Fibroblast of skin of scalp (primary cell): ENCODE measurements at places on chromosomes 11 and 22.

DNA sequence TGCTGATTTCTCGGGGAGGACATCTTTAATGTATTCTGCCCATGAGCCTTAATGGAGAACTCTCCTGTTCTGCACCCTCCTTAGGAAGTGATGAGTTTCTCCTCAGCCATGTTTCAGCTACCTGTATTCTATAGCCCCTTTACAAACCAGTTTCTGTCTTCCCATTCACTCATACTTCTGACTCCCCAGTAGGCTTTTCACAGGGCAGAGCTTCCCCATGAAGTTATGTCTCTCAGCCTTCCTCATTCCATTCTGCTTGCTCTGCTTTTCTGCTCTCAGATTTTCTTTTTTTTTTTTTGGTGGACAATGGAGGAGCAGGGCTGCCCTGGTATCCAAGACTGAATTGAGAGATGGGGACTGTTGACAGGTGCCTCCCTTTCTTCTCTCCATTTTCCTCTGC lies 4.3 kb upstream of the OR52R1 start:
- no peak for DNase-seq

- DNase-seq, result no peak
Observed at GRCh38 chr11:93536101-93536861, 6.9 kb downstream of the SMCO4 start.

- no peak for DNase-seq
Observed at GRCh38 chr11:67320011-67320410, 16.7 kb downstream of the SSH3 start.

DNA sequence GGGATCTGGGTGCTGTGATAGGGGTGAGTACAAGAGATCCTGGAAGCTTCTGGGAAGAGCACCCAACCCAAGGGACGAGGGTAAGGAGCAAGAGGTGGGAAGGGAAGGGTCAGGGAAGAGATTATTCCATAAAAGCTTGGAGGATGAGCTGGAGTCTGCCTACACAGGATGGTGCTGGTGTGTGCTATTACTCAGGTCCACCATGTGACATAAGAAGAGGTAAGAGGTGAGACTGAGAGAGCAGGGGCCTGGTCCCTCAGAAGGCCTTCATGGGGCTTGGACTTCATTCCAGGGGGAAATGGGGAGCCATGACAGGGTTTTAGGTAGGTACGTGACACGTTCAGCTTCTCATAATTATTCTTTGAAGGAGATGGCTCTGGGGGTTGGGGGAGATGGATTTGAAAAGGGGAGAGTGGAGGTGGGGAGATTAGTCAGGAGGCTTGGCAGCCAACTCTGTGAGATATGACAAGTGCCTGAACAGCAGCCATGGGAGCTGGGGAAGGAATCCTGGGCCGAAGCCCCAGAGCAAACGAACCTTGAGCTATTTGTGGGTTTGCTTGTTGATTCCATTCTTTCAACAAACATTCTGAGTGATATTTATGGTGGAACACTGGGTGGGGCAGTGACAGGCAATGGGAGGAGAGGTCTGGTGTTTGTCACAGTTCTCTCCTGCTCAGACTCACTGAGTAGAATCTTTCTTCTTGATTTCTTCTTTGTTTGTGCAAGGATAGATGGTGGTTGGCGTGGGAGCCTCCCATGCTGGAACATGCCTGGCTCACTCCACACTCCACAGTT lies 11.2 kb upstream of the NCAM1 start:
- DNase-seq, result no peak

DNA sequence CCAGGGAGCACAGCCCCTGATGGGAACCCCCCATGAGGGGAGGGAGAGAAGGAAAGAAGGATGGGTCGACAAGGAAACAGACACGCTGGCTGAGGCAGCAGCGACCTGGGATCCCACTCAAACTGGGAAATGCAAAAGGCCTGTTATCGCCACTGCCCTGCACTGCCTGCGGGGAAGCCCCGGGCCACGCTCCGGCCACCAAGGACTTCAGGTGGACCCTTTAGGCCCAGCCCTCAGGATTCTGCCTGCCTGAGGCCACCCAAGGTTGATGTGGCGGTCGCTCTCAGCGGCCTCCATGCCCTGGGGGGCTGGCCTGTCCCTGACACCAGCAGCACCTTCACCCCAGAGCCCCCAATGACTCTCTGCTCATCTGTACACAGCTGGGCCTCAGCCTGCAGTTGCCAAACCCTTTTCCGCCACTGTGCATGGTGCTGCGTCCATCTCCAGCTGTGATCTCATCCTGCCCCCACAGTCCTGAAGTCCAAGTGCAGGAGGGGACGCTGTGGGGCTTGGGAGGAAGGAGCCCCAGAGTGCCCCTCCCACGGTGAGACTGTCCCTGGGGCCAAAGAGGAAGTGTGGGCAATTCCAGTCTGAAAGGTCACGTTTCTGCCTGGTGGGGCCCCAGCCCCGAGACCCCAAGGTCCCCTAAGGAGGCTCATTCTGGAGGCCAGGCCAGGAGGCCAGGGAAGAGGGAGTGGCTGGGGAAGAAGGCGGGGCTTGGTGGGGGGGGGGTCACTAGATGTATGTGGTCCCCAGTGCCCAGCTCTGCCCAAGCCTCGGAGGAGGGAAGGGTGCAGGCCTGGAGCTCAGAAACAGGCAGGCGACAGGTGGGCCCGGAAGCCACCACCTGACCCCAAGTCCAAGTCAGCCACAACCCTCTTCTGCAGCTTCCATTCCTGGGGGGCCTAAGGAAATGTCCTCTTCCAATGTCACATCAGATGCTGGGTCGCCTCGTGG lies 31.6 kb downstream of the OSBPL5 start:
- DNase-seq, result no peak

DNA sequence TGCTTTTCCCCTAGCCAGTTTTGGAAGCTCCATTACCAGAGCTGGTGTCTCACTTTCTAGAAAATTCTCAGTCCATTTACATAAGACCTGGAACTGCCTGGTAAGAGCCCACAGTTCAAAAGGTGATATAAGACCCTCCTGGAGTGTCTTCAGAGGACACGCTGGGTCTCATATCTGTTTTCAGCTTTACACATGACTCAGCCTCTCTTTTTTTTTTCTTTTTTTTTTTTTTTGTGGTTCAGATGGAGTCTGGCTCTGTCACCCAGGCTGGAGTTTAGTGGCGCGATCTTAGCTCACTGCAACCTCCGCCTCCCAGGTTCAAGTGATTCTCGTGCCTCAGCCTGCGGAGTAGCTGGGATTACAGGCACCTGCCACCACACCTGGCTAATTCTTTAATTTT lies 30.7 kb downstream of the WEE1 start:
- DNase-seq, result peak; percentile 12

DNA sequence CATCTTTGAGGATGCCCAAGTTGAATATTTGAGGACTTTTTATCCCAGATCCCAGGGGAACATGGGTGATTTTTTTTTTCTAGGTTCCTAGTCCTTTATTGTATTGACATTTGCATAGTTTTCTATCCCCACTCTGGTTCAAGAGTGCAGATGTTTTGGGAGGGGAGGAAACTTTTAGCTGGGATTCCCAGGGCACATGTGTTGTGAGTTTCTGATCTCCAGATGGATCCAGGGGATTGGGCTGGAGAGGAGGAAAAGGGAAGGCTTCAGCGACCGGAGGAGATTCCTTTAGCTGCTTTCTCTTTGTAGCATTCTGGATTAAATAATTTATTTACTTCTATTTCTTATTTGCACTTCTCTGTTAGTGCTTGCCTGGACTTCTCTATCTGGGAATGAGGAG lies 14.7 kb upstream of the SORL1-AS1 start:
- DNase-seq, result no peak

DNA sequence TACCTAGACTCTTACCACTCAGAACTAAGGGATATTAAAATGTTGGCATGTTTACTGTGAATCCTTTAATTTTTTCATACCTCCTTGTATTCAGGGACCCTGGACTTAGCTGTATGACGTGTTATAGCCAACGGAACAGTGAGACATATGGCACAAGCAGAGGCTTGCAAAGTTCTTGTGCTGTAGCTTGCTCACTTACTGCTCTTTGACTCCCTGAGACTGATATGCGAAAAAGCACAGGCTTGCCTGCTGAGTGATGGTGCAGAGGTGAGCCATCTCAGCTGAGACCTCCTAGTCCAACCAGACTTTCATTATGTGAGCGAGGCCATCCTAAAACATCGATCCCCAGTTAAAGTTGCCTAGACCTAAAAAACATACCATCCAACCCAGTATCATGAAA lies 811.0 kb downstream of the METTL15 start:
- DNase-seq, result no peak

DNA sequence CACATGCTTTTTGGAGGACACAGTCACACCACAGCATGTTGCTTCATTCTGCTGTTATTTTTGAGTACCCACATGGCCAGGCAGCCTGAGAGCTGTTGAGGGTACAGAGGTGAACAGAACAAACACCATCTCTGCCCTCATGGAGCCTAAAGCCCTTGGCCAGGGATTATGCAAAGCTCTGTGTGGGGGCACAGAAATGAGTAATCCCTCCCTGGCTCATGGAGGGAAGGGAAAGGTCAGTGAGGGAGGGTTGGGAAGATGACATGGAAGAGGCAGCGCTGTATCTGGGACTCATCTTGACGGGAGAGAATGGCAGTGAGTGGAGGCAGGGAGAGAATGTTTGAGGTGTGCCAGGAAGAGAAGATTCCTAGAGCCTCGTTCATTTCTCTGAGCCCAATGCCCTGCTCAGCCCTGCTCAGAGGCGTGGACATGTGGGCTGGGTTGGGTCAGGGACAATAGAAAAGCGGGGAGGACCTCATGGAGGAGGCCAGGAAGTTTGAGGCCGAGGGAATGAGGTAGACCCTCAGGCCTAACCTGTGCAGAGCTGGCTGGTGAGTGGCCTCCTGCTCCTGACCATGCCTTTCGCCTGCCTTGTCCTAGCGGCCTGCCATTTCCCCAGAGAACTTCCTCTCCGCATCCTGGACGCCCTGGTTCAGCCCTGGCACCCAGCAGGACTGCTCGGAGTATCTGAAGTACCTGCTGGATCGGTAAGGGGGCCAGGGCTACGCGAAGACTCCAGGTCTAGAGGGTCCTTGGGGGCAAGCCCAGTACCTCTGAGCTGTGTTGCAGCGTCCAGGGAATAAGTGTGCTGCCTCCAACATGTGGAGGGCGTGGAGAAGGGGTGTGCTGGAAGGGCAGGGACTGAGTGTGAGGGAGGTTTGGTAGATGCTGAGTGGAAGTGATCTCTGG lies 19.8 kb downstream of the USP35 start:
- DNase-seq, result no peak

- no peak for DNase-seq
Observed at GRCh38 chr11:38019072-38019775, 1421.2 kb upstream of the RAG2 start.

DNA sequence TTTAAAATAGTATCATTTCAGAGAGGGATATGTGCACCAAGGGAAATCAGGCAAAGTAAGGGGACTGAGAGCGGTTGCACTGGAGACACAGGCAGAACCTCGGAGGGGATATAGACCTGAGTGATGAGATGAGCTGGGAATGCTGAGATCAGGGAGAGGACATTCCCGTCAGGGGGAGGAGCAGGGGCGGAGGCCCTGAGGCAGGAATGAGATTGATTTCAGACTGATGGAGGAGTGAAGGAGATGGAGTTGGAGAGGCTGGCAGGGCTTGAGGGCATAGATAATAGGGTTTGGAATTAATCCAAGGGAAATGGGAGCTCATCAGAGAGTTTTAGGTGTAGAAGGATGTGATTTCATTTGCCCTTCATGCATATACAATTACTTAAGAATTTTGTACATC lies 13.2 kb downstream of the CD6 start:
- no peak for DNase-seq

DNA sequence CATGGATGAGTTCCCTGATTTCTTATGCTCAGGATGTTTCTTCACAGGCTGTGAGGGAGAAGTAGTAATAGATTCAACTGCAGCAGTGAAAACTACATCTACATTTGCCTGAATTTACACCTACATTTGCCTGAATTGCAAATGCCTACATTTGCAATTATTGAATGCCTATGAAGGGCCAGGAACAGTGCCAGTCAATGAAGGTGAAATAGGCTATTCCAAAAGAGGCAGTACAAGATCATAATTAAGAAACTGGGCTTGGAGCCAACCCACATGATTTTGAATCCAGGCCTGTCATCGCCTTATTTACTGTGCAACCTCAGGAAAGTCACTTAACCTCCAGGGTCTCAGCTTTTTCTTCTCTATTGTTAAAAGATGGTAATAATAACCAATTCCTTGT lies 1353.3 kb downstream of the FAM181B start:
- no peak for DNase-seq

- DNase-seq, result peak; percentile 83
Observed at GRCh38 chr22:30208631-30209603, 37.6 kb downstream of the LIF start.

DNA sequence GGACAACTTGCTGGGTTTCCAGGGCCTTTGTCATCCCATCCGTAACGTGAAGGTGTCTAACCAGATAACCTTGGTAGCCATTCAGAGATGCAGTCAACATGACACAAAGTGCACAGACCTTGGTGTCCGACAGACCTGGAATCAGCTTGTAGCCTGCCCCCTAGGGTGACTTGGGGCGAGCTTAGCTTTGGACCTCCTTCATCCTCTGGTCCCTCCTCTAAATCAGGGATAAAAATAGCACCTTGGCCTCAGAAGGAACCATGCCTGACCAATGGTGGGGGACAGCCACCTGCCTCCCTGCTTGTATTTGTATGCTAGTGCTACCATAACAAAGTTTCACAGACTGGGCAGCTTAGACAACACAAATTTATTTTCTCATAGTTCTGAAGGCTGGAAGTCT lies 3.7 kb downstream of the SNRPD3 start:
- DNase-seq, result no peak

DNA sequence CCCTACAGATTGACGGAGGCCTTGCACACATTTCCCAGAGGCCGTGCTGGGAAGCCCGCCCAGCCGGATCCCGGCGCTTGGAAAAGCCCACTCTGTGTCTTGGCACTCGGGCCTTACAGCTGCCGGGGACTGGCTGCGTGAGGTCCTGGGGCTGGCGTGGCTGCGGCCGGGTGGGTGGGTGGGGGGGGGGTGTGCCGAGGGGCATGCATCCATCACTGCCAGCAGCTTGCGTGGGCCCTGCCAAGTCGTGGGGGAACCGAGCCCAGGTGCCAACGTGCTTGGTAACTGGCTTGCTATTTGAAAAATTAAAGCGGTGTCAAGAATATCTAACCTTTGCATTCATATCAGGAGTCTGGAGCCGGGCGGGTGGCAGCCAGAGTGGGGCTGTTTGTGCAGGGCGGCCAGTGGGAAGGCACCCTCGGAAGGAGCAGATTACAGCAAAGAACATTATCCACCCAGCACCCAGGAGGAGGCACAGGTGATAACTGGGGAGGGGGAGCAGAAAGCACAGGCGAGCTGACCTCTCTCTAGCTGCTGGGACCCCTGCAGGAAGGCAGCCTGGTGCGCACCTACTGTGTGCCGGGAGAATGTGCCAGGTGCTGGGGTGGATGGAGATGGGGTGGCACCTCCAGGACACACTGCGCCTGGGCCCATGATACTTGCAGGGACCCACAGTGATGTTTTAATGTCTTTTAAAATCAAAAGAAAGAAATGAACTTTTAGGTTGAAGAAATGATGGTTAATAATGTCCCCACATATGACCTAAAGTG lies 28.5 kb upstream of the SMIM38 start:
- DNase-seq, result no peak

- DNase-seq, result no peak
Observed at GRCh38 chr11:134581121-134581626, 169.1 kb upstream of the B3GAT1 start.

DNA sequence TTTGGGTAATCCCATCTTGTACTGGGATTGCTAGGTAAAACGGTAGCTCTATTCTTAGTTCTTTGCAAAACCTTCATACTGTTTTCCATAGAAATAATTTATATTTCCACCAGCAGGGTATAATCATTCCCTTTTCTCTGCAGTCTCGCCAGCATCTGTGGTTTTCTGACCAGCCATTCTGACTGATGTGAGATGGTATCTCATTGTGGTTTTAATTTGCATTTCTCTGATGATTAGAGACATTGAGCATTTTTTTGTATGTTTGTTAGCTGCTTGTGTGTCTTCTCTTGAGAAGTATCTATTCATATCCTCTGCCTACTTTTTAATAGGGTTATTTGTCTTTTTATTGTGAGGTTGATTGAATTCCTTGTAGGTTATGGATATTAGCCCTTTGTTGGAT lies 220.9 kb downstream of the PGR start:
- DNase-seq, result peak; percentile 87
